ENCODE measurements at places on chromosomes 2 and 18.

DNA sequence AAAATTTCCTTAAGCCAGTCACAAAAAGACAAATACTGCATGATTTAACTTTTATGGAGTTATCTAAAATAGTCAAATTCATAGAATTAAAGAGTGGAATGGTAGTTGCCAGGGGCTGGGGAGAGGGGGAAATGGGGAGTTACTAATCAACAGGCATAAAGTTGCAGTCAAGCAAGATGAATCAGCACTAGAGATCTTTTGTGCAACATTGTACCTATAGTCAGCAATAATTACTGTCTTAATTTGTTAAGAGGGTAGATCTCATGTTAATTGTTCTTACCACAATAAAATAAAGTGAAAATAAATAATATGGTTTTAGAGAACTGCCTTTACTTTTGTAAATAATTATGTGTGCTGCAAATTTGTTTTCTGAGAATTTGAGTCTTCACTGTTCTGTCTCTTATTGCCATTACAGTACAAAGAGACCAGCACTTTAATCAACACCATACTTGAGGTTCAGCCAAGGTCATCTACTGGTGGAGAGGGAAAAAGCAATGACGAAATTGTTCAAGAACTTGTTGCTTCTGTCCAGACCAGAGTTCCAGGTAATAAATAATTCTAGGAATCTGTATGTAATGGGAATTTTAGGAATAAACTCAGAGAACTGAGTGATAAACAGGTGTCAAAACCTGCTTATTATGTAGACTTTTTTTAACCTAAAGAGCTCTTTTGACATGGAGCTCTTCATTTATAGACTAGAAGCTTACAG lies 75.5 kb downstream of the TRABD2A start:
- no peak for DNase-seq

- DNase-seq: no peak
Observed at GRCh38 chr2:241632478-241633325, 4.3 kb downstream of the THAP4 start.

DNA sequence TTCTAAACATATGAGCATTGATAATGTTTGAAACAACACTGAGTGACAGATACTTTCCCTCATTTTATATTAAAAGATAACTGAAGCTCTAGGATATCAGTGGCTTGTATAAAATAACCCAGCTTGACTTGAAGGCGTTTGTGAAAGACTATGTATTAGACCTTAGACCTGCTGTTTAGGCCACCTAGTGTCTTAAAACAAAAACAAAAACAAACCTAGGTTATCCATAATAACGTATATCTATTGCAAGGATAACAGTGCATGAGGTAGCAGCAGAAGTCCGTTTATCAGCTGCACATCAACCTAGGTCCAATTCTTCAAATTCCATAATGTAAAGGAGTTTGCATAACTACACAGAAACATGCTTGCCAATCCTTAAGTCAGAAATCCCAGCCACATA lies 79.5 kb upstream of the MAP2 start:
- DNase-seq: no peak

DNA sequence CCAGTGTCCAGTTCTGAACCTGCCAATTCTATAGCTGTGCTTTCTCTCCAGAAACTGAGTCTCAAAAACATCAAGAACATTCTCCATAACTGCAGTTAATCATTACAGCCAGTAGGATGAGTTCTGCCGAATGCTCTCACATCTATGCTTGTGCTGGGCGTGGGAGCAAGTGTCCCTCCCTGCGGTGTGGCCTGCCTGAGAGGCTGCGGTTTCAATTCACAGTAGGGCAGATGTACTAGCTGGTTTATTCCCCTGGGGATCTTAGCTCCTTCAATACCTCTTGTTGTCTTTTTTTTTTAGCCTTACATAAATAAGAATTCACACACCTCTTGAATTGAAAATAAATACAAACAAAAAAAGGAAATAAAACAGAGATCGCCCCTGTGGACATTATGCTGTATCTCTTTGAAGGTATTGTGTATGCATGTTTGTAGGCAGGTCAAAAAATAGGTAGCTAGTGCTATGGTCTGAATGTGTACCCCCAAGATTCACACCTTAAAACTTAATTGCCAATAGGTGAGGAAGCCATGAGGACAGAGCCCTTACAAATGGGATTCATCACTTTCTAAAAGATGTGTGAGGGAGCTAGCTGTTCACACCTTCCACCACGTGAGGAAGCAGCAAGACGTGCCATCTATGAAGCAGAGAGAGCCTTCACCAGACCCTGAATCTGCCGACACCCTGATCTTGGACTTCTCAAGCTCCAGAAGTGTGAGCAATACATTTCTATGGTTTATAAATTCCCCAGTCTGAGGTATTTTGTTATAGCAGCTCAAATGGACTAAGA lies 74.3 kb downstream of the BCL2L11 start:
- no peak for DNase-seq

DNA sequence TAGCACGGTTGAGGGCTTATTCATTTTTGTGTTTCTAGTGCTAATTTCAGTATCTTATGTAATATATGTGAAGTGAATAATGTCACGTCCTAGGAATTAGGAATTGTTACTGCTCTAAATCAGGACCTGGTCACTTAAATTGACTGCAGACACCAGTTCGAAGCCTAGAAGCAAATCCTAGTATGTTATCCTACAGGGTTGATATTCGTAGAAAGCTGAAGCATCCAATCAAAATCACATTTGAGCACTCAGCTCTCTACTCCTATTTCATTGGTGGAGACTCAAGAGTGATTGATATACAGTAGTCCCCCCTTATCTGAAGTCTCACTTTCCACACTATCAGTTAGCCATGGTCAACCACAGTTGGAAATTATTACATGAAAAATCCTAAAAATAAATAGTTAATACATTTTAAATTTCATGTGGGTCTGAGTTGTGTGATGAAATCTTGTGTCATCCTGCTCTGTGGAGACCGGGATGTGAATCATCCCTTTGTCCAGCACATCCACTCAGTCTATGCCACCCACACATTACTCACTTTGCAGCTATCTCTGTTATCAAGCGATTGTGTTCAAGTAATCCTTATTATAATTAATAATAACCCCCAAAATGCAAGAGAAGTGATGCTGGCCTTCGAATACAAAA lies 35.2 kb upstream of the SCN9A start:
- DNase-seq: no peak

Data from stimulated activated CD4-positive, alpha-beta T cell treated with anti-CD3 and anti-CD28 coated beads, TNF-alpha, amount 100 ng/mL, for 1 hour (primary cell).